ENCODE measurements at places on chromosomes 11 and 22.

GRCh38 chr11:131632971-131633370 lies 262.6 kb downstream of the NTM start:
- no peak for DNase-seq

DNA sequence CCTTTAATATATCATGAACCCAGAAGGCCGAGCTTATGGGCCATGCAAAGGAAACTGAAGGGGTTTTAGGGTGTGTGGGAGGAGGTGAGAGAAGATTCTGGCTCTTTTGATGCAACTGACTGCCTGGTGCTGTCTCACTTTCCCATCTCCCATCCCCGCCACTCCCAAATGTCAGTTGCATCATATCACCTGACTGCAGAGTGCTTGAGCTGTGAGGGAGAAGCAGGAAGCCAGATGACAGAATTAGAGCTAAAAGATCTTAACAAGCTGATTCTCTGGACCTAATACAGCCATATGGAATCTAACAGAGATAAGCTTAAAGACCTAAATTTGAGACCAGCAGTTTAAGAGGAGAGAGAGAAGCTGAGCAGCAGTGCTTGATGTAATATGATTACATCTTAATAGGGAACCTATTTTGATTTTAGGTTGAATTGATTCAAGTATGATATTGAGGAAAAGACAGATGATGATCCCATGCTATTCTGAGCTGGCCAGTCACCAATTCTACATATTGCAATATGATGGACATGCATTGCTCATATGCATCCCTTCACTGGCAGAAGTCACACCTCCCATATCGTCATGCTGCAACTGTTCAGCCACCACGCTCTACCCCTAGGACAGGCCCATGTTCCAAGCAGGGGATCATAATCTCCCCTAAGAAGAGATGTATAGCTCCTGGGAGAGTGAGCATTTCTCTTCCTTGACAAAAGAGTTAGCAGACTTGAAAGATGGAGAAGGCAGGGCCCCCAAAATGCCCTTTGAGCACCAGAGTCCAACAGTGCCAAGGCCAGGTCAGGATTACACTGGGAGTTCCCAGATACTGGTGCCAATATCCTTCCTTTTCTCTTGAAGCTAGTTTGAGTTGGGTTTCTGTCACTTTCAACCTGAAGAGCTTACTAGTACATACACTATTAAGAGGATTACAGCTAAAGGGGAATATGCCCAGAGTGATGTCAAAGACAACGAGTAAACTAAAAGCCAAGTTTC lies 44.9 kb downstream of the PLEKHA7 start:
- DNase-seq: no peak

DNA sequence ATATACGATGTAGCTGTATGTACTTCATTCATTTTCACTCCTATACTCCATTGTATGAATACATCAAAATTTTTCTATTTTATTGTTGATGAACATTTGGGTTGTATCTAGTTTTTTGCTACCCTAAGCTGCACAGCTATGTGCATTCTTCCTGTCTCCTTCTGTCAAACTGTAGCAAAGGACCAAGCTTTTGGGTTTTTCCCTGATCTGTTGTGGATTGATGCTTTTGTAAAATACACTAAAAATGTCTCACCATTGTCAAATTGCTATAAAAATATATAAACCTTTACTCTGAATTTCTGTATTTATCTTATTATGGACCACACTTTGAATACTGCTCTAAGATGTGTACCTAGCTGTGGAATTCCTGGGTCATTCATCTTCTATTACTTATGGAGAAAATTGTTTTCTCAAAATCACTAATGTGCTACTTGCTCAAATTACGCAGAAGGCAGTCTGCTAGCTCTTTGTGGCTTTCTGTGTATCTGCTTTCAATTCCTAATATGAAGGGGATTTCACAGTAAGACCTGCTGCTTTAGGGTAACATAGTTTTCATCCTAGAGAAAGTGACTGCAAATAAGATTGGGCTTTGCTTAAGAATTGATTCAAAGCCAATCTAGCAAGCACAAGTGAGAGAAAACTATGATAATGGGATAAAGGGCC lies 123.4 kb downstream of the CYP2R1 start:
- DNase-seq: no peak

- DNase-seq: no peak
Observed at GRCh38 chr11:113091481-113091780, 130.2 kb downstream of the NCAM1 start.

DNA sequence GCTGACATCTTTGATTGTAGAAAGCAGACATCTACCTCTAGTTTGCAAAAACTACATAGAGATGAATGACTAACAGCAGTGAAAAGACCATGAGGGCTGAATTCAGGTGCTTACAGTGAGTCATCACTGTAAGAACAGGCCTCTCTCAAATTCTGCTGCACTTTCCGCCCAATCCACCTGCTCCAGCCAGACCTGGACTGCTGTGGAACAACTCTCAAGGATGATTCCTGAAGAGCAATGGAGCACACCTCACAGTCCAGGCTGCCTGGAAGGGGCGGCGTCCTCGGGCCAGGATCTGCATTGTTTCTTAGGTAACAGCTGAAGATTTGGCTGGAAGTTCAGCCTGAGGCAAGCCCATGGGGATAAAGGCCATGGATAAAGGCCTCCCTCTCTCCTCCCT lies 15.1 kb downstream of the APOL2 start:
- DNase-seq: no peak

DNA sequence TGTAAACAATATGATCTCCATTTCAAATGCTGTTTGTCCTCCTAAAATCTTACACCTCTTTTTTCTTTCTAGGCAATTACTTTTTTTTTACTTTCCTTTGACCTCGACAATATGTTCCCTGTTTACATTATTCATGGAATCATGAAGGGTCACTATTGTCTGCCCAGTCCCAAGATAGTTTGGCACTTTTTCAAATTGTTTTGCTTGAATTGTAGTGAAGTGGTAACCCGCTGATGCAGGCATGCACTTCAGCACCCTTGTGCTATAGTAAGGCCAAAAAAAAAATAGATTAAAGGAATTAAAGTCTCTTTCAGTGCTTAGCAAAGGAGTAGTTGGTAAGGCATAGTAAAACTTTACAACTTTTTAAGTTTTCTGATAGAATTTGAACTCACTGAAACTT lies 90.9 kb downstream of the PAX6 start:
- DNase-seq: no peak

DNA sequence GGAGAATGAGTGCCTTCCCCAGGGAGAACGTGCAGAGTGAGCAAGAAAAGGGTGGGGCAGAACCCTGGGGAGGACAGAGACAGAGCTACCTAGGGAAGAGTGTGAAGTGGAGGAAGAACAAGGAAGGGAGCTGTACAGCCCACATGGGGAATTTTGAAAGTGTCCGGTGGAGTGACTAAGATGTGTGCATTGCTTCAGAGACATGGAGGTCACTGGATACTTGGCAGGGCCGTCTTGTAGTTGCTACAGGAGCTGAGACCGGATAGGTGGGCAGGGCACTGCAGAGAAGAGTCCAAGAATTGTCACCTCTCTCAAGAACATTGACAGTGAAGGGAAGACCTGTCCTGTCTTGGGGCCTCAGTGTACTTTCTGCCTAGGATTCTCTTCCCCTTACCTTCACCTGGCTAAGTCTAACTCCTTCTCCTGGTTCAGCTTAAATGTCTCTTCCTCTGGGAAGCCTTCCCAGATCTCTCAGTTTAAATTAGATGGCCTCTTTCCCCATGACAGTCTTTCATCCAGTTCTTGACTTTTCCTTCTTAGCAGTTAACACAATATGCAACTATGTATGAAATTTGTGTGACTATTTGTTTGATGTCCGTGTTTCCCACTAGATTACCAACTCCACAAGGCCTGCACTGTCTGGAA lies 9.2 kb upstream of the P2RY6 start:
- no peak for DNase-seq

DNA sequence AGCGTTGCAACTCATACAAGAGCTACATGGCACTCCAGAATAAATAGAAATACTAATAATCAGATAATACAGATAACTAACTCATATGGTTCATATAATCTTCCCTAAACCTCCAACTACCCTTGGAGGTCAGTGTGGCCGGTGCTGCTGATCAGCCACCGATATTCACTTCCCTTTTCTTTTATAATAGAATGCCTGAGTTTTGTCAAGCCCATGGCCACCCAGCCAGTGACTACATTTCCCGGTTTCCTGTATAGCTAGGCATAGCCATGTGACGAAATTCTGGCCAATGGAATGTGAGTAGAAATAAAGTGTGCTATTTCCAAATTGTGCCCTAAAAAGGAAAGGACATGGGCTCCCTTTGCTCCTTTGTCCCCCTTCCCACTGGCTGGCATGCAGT lies 5.9 kb upstream of the CAT start:
- DNase-seq: no peak

GRCh38 chr11:108672113-108672512 lies 7.2 kb downstream of the DDX10 start:
- DNase-seq: no peak

DNA sequence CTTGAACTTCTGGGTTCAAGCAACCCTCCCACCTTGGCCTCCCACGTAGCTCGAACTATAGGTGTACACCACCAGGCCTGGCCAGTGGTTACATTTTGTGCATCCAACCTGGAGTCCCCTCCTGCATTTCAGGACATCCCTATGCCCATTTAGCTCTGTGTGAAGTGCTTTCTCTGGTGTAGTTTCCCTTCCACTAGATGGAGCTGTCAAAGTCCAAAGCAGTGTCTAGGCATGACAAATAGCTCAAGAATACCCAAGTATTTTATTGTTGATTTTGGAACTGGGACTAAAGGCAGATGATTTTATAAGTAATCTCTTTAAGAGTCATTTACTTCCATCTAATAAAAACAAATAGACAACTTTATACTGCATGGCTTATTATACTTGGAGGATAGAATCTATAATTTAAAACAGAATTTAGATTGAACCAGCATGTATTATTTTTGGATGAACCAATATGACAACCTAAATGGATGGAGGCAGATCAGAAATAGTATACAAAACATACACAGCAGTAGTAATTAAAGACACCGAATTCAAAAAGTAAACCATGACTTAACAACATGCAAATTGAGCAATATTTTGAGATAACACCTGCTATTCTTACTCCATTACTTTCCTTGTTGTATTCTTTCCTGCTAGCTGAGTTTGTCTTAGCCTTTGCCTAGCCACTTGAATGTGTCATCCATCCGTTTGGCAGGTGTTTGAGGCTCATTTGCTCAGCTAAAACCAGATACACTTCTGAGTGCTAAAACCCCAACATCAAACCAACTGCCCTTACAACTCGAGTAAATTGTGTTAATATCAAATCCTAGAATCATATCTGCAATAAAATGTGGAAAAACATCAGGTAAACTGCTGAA lies 37.7 kb downstream of the EIF4ENIF1 start:
- DNase-seq: no peak

- no peak for DNase-seq
Observed at GRCh38 chr11:62851807-62852522, 12.6 kb upstream of the WDR74 start.

- no peak for DNase-seq
Observed at GRCh38 chr11:12174477-12175143, 64.2 kb downstream of the MICAL2 start.

GRCh38 chr22:19761725-19762567 lies 1.4 kb downstream of the TBX1 start:
- no peak for DNase-seq

DNA sequence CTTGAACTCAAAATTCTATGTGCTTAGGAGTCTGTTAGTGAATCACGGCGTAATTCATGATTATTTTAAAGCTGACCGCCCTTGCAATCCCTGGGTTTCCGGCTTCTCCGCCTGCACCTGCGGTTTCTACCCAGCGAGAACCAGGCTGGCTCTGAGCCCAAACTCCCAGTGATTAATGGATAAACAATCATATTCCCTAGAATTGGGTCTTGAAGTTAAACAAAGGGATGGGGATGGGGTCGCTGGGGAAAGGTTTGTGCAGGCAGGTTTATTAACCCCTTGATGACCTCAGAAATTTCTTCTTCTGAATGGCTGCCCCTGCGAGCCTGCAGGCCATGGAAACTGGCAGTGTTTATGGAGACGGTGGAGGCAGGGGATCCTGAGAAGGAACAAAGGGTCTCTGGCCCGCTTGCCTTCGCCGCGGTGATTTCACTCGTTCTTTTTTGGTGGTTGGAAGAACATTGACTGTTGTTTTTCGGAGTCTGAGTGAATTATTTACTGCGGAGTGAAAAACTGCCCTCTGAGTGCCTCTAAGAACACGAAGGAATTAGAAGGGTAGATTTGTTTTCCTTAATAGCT lies 1000.3 kb downstream of the BRD1 start:
- DNase-seq: no peak

DNA sequence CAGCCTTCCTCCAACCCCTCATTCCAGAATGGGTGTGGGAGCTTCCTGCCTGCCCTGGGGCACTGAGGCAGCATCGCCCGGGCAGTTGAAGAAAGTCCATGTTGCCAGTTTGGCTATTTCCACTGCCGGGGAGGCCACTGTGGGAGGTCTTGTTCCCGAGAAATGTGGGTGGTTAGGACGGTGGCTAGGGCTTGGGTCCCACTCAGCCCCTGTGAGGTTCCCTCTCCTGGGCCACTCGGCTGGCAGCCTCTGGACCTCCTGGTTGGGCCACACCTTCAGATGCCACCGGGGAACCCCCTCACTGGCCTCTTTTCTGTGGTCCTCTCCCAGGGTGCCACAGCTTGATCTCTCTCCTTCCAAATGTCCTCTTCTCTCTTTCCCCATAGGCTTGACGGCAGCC lies 5.1 kb upstream of the PPP6R3 start:
- DNase-seq: no peak

- DNase-seq: no peak
Observed at GRCh38 chr22:39462443-39463221, 5.8 kb downstream of the MGAT3 start.

GRCh38 chr11:114311946-114312345 lies 15.7 kb downstream of the NNMT start:
- DNase-seq: no peak

DNA sequence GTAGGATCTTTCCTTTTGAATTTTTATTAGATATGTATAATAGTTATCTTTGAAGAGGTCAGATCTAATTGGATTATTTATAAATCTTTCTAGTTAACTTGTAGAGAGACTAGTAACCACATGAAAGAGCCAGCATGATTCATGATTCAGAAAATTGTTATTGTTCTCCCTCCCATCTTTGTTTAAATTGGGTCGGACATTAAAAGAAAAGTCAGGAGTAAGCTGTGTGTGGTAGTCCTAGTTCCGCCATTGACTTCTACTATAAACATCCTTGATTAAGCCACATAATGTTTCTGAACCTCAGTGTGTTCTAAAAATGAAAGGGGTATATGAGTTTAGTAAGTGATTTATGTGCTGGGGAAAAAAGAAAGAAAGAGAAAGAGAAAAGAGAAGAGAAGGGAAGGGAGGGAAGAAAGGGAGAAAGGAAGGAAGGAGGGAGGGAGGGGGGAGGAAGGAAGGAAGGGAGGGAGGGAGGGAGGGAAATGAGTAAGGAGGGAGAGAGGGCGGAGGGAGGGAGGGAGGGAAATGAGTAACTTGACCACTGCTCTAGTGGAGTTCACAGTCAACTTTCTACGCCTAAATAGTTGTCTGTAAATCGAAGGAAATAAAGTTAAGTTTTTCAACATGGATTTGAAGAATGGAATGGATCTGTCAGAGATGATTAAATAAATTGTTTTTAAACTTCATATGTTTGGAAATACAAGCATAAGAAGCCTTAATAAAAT lies 32.9 kb downstream of the SIK2 start:
- no peak for DNase-seq

DNA sequence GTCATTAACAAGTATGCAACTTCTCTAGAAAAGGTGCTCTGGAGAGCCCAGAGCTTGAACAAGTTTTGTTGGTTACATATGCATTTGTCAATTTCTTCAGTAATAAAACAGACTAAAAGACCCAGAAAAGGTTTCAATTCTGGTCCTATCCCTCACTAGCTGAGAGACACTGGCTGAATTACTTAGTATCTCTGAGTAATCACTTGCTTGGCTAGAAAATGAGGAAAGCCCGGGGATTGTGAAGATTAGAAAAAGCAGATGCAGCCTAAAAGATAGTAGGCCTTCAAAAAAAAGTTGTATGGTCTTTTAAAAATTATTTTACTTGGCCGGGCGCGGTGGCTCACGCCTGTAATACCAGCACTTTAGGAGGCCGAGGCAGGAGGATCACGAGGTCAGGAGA lies 41.2 kb downstream of the MAPK1 start:
- no peak for DNase-seq
